ENCODE measurements at places on chromosomes 5 and 9.

DNA sequence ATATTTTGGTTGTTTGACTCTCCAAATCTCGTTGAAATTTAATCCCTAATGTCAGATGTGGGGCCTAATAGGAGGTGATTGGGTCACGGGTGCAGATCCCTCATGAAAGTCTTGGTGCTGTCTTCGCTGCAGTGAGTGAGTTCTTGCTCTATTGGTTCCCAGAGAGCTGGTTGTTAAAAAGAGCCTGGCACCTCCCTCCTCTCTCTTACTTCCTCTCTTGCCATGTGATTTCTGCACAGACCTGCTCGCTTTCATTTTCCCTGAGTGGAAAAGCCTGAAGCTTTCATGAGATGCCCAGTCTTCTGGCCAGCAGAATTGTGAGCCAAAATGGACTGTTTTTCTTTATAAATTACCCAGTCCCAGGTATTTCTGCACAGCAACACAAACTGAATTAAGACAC, 221.6 kb downstream of the MAT2B start:
- DNase-seq, result no peak

GRCh38 chr5:168939156-168939800, 360.1 kb upstream of the PANK3 start:
- no peak for DNase-seq

GRCh38 chr5:65061250-65061973, 292.7 kb downstream of the CWC27 start:
- no peak for DNase-seq

GRCh38 chr5:134590992-134591659, 41.5 kb downstream of the SAR1B start:
- DNase-seq, result no peak

- DNase-seq, result peak; percentile 77
Observed at GRCh38 chr9:447230-448025, 232.8 kb downstream of the DOCK8 start.

DNA sequence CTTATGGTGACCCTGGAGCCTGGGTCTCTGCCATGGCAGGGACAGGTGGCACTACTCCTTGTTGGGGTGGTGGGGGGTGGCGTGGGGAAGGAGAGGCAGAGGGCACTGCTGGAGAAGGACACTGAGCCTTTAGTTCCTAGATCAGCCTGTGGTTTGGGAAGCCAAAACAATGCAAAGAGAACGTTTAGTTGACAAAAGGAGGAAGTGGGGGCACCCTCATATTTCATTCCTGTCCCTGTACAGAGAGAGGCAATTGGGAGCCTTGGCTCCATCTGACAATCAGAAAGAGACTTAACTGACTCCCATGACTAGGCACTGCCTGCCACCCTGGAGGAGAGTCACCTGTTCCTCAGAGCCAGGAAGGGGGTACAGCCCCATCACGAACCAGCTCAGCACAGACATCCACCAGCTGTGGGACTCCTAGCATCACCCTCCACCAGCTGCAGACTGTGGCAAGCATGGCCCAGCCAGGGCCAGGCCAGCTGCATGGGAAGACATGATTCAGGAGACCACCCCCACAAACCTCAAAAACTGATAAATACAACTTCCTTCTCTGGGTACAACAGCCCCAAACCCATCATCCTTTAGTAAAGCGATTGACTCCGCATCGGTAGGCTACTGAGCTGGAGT, 257.5 kb downstream of the HSPA4 start:
- no peak for DNase-seq

- no peak for DNase-seq
Observed at GRCh38 chr5:11304641-11305040, 543.6 kb upstream of the DAP start.

DNA sequence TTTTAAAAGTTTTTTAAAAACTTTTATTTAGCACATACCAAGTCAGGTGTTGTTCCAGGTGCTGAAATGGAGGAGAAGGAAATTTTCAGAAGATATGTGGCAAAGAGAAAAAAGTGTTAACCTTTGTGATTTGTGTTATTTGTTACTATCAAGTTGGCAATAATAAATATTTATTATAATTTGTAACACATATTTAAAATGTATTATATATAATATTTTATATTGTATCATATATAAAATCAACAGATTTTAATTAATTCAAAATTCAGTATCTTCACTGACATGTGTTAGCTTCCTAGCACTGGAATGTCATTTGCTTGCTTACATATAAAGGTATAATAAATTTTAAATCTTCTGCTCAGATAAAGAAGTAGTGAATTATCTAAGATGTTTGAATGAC, 71.5 kb downstream of the STK32A start:
- DNase-seq, result no peak

GRCh38 chr5:177090813-177091212, 4.1 kb downstream of the FGFR4 start:
- no peak for DNase-seq

DNA sequence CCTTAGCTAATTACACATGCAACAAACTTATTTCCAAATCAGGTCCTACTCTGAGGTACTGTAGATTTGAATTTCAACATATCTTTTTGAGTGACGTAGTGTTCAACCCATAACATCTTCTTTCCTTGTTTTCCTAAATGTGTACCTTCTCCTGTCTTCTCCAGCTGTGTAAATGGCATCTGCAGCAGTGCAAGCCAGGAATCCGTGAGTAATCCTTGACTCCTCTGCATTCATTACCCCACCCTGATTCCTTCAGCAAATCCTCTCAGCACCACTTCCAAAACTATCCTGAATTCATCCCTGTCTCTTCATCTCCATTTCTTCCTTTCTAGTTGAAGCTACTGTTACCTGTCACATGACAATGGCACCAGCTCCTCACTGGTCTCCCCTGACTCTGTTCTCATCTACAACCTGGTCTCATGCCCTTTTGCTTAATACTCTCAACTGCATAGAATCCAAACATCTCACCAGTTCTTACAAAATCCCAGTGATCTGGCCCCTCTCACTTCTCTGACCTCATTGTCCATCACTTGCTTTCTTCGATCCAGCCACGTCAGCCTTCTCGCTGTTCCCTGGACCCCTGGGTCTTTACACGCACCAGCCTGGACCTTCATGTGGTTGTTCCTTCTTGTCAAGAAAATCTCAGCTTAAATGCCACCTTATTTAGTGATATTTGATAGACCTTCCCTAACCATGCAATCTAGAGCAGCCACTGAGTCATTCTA, 14.6 kb upstream of the TRAF1 start:
- DNase-seq, result no peak

GRCh38 chr5:5523066-5523505, 100.6 kb downstream of the ICE1 start:
- peak; percentile 1 for DNase-seq

DNA sequence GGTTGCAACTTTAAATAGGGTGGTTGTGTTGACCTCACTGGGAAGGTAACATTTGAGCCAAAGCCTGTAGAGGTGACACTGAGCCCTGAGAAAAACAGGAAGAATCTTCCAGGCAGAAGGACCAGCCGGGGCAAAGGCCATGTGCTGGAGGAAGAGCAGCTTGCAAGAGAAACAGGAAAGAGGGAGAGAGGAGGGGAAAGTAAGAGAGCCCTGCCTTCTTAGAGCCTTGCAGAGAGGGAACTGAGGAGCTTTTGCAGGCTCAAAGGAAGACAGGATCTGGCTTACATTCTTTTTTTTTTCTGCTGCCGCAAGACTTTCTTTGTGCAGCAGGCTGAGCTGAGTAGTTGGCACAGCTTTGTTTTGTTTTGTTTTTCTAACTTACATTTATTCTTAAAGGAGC, 17.4 kb downstream of the C9orf153 start:
- DNase-seq, result no peak

DNA sequence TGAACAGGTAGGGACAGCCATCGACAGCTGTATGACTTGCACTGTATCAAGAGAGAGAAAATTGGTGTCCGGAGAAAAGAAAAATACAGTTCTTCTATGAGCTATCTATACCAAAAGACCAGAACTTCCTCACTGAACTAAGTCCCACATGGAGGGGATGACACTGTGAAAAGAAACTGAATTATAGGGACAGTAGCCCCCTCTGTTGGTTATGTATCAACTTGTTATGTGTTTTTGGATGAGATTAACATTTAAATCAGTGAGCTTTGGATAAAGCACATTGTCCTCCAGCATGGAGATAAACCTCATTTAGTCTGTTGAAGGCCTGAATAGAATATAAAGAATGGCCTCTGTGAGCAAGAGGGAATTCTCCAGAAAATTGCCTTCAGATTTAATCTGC, 176.6 kb upstream of the SH3GL2 start:
- DNase-seq, result peak; percentile 36

GRCh38 chr5:137015540-137016116, 483.5 kb downstream of the SPOCK1 start:
- DNase-seq, result no peak

GRCh38 chr5:54162184-54162583, 148.2 kb downstream of the ARL15 start:
- no peak for DNase-seq

DNA sequence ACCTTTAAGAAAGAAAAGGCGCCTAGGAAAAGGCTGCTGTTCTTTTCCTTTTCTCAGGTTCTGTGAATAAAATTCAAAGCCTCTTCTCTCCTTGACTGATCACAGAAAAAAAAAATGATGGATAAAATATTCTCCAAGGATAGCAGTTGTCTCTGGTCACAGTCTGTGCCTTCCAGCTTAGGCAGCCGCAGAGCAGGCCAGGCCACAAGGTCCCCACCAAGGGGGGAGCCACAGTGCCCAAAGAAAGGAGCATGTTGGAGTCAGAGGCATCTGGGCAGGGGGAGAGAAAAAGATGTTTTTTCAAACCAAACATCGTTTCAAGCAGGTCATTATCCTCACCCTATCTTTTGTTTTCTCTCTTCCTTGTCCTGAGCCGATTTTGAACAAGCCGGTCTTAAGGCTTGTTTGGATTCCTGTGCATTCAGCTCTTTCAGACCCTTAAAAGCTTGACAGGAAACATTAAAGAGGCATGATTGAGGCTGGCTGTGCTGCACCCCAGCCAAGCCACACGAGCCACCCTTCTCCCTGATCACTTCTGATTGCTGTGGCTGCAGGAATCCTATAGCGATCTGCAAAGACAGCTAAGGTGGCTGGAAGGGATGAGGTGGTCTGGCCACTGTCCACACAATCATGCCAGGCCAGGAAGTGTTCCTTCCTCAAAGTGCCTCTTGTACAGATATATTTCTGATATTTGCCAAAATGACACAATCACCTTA, 284.6 kb upstream of the TLE4 start:
- DNase-seq, result no peak

GRCh38 chr5:36619012-36619635, 12.7 kb downstream of the SLC1A3 start:
- no peak for DNase-seq

GRCh38 chr5:54295651-54296276, 14.6 kb downstream of the ARL15 start:
- no peak for DNase-seq

DNA sequence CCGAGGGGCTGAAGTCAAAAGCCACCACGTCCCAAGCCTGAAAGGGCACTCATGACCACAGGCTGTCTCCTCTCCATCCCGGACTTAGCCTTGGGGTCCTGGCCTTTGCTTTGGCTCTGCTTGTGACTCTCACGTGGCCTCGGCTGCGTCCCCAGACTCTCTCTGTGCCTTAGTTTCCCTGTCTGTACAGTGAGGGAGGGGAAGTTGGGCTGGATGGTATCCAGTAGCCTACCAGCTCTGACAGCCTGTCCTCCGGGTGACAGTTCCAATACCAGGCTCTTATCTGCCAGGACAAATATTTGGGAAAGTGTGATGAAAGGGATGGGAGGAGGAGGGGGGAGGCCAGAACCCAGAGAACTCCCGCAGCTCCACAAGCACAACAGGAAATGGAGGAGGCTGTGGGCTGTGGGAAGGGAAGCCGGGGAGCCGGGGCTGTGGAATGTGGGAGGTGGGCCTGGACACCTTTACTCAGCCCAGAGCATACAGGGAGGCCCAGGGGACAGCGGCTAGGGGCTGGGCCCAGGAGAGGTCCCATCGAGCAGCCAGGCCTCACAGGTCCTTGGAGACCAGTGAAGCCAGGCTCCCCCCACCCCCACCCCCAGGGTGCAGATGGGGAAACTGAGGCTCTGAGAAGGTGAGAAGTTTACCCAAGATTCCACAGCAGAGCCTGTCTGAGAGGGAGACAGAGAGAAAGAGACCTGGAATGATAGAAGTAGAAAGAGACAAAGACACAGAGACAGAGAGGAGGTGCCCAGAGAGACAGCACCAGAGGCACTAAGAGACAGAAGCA, 18.3 kb downstream of the PDGFRB start:
- DNase-seq, result peak; percentile 65

DNA sequence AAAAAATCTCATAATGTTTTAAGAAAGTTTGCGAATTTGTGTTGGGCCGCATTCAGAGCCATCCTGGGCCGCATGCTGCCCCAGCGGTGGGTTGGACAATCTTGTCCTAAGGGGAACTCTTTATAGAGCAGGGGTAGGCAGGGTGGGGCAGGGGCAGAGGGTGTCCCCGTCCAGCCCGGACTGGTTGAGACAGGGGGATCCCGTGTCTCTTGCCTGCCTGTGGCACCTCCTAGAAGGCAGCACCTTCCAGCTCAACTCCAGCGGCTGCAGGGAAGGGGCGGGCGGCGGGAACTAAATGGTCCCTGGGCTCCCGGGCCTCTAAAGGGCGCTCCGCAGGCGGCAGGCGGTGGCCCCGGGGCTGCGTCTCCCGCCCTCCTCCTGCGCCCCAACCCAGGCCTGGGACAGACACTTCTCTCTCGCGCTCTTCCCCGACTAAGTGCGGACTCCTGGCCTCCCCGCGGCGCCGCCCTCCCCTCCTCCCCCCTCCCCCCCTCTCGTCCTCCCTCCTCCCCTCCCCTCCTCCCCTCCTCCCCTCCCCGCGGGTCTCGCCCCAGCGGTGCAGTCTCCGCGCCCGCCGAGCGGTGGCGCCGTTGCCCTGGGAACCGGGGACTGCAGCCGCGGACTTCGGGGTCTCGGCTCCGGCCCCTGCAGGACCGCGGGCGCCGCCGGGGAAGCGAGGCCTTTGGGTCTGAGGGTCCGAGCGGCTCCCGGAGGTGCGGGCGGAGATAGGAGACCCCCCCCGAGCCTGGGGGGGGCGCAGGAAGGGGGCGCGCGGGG, 132.6 kb downstream of the MRPL36 start:
- DNase-seq, result no peak

- DNase-seq, result no peak
Observed at GRCh38 chr5:137659209-137659608, 76.7 kb downstream of the KLHL3 start.

- peak; percentile 90 for DNase-seq
Observed at GRCh38 chr5:21823588-21823987, 1029.6 kb downstream of the CDH12 start.

DNA sequence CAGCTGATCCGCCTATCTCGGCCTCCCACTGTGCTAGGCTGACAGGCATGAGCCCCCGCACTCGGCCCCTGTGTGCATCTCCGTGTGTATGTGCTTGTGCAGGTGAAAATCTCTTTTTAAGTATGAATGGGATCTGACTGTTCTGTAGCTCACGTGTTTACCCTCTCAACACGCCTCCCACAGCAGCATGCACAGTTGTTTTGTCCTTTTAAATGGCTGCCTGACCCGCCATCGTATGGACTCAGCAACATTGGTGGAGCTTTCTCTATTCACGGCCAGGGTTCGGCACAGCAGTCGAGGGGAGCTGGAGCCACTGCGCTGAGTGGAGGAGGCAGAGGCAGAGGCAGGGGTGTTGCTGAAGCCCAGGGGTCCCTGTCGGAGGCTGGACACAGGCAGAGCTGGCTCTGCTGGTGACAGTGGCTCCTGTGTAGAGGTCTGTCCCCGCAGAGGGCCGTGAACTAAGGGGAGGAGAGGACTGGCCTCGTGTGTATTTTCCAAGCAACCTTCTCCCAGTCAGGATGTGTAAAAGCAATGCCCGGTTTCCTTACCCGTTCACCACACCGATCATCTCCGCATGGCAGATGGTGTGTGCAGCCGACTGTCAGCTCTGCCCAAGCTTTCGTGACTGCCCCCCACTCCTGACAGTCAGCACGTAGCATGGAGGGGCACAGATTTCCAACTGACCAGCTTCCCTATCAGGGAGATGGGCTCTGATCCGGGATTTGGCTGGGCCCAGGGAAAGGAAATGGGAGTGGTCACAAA, 37.3 kb downstream of the MRPL36 start:
- no peak for DNase-seq

Measured in iris pigment epithelial cell (primary cell).